ENCODE measurements at places on chromosomes 7 and 10.

DNA sequence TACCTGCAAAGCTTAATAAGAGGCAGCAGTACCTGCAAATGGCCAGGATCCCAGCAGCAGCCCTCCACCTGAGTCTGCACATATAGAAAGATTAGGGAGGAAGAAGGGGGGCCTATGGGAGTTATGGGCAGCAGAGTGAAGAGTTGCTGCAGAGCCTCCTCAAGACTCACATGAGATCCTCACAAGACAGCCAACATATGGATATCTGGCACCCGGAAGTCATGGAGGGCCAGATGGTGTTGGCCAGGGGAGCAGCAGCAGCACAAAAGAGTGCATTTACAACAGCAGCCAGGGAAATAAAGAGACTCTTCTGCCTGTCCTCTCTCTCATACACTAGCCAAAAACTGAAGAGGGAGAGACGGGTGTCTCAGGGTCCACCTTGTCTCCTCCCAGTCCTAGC is 4.0 kb upstream of the TAS2R40 start:
- DNase-seq, result no peak

- peak; percentile 44 for DNase-seq
Observed at GRCh38 chr10:97196223-97197029, 10.7 kb upstream of the SLIT1 start.

DNA sequence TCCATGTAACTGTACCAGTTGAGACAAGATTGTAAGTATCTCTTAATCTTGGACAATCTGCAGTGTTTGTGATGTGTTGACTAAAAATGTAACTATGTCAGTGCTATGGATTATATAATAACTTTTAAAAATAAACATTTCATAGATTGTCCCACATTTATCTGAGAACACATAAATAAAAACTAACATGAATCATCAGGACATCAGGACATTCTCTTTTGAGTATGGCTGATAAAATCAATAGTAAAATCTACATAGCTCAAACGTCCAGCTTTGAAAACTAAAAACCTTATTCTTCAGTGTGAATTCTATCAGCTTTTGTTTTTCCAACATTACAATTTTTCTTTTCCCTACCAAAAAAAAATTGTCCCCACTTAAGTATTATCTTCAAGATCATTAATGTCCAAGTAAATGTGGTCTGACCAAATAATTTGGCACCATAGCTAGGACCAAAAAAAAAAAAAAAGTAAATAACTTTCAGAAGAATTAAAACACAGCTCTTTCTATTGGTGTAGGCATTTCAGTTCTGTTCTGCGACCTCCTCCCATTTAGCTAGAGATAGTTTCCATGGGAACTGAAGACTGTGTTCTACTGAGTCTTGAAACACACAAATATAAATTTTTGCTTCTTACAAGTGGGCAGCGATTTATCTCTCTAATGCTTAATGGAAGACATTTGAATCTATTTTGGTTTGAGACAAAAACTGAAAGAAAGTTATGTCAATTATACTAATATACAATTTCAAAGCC is 123.0 kb upstream of the SGCE start:
- no peak for DNase-seq

DNA sequence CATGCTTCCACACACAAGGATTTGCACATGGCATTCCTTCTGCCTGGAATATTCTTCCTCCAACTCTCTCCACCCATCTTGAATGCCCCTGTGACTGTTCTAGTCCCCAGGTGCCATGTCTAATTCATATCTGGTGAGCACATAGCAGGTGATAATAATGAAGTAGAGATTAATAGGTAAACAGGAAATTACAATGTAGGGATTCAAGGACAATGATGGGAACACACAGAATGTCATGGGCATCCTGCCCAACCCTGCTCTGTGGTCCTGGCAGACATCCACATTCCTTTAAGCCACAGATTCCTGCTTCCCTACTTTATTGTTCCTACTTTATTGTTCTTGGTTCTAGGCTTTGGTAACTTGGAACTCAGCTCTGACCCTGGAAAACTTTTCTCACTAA is 115.8 kb downstream of the THSD7A start:
- no peak for DNase-seq

GRCh38 chr10:62153191-62153590 is 115.5 kb downstream of the RTKN2 start:
- no peak for DNase-seq

- no peak for DNase-seq
Observed at GRCh38 chr10:77168861-77169260, 468.7 kb downstream of the KCNMA1 start.

DNA sequence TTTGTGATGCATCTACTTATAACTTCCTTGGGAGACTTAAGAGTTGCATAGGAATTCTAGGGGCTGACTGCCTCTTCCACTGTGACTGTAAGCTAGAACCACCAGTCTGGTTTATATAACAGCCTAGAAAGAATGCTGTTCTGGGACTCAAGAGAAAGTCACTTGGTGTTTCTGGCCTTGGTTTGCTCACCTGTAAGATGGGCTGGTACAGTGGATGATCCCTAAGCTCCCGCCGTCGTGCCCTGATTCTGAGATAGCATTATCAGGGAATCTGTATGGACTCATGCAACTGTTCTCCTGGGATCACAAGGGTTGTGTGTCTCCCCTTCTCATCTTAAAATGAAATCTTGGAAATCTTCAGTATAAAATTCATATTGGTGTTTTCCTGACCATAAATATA is 100.6 kb downstream of the LYZL1 start:
- no peak for DNase-seq

GRCh38 chr7:31958226-31958625 is 112.0 kb downstream of the PDE1C start:
- DNase-seq, result no peak

GRCh38 chr7:141974831-141975230 is 1.3 kb upstream of the TAS2R38 start:
- peak; percentile 50 for DNase-seq

DNA sequence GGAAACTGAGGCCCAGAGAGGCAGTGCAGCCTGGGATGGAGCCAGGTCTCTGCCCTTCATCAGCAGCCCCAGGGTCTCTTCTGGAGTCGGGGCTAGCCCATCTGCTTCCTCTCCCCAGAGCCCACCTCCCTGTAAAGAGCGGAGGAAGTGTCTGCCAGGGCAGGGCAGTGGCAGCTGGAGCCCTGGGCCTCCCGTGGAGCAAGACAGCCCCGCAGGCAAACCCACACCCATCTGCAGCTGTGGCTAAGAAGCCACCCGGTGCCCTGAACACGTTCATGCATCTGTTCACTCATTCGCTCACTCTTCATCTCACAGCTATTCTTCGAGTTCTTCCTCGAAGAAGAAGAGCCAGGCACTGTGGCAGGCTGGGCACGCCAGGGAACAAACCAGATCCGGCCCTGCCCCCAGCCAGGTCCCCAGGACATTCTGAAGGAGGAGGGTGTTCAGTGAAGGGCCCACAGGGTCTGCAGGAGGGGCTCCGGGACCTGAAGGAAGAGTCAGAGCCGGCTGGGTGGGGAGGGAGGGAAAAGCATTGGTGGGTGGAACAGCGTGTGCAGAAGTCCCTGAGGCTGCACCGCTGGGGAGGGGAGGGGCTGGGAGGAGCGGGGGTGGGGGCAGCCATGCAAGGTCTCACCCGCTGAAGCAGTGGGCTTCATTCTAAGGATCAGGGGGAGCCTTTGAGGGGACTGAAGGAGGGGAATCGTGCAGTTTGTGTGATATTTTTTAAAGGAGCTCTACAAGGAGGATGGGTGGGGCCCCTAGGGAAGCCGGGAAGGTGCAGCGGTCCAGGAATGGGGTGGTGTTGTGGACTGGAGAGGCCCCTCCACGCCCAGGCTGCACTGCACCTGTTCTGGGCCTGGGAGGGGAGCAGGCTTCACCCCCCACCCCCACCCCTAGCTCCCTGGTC is 99.1 kb downstream of the UNCX start:
- DNase-seq, result no peak

DNA sequence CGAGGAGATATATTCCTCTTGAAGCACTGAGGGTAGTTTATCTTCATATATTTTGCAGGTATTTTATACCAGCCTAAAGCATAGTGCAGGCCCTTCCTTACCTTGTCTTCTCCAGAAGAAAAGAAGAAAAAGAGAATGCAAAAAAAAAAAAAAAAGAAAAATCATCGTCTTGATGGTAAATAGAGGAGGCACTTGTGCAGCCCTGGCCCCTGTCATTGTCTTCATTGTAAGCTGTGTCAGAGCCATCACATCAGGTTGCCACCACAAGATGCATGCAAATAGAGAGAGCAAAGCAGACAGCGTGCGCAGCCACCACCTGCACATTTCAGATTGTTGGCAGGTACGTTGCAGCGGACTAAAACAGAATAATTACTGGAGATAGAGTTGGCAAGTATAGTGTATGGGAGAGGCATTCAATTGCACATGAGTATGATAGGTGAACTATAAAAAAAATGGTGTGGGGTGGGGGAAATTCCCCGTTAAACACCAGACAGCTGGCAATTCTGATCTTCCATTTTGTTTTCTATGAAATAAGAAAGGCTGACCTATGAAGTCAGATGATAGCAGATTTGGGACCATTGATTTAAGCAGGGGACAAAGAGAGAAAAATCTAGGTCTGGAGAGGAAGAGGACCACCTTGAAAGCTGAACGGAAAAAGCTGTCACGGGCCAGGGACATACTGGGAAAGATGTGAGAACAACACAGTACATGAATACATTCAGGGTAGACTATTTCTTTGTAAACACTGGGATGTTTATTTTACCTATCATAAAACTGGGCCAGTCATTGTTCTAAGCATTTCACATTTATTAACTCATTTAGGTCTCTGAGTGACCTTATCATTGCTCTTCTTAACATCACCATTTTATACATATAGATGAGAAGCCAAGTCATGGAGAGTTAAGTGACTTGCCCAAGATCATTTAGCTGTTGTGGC is 306.3 kb upstream of the SP8 start:
- DNase-seq, result peak; percentile 87

DNA sequence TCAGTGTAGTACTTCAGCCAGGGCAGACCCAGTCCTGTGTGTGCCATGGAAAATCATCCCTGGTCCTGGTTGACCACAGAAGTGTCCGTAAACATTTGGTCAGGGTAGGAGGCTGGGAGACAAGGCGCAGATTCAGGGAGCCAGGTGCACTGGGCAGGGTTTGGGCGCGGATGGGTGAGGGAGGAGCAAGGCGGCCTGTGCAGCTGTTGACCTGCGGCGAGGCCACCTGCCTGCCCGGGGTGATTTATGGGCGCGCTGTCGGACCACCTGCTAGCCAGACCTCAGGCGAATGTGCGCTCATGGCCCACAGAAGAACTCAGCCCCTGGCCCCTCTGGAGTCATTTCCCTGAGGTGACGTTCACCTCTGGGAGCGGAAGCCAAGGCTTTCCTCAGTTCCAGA is 6.6 kb downstream of the SFRP5 start:
- no peak for DNase-seq

GRCh38 chr10:62103857-62104256 is 164.8 kb downstream of the RTKN2 start:
- DNase-seq, result no peak

- DNase-seq, result no peak
Observed at GRCh38 chr10:62853710-62854109, 37.5 kb upstream of the EGR2 start.

GRCh38 chr7:117155694-117156093 is 167.2 kb downstream of the WNT2 start:
- no peak for DNase-seq

- no peak for DNase-seq
Observed at GRCh38 chr7:127040042-127040441, 212.7 kb downstream of the GRM8 start.

DNA sequence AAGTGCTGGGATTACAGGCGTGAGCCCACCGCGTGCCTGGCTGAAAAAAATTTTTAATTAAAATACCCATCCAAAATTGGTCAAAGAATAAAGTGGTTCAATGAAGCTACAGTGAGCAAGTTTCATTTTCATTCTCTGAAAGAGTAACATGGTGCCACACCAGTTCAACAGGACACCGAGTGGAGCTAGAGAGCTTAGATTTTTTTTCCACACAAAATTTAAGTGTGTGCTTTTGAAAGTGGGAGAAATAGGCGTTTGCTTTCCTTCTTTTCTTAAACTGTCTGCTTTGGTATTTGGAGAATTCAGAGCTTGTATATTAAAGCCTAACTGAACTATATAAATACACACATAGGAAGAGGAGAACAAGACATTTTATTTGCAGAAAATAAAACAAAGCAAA is 43.4 kb downstream of the BPGM start:
- no peak for DNase-seq

- DNase-seq, result no peak
Observed at GRCh38 chr10:121098211-121098610, 247.0 kb downstream of the WDR11 start.

DNA sequence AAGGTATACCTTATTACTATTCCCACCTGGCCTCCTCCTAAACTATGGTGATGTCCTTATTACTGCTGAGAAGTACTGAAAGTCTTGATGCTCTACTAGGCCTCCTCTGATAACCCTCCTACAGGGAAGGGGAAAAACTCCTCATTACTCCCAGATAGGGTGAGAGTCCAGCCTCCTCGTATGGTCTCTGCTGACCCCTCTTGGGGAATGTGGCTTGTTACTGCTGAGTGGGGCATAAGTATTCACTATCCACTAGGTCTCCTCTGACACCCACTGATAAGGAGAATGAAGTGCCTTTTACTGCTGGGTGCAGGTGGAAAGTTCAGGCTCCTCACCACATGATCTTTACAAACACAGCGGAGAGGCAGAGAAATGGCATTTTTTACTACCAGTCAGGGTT is 222.9 kb downstream of the CHRM2 start:
- peak; percentile 17 for DNase-seq

- no peak for DNase-seq
Observed at GRCh38 chr10:105159268-105159667, 518.2 kb downstream of the SORCS3 start.

GRCh38 chr10:35921866-35922350 is 279.8 kb upstream of the FZD8 start:
- no peak for DNase-seq

- DNase-seq, result no peak
Observed at GRCh38 chr7:26280097-26280496, 11.6 kb upstream of the SNX10 start.

GRCh38 chr10:21352886-21353285 is 172.6 kb downstream of the SKIDA1 start:
- DNase-seq, result no peak

DNA sequence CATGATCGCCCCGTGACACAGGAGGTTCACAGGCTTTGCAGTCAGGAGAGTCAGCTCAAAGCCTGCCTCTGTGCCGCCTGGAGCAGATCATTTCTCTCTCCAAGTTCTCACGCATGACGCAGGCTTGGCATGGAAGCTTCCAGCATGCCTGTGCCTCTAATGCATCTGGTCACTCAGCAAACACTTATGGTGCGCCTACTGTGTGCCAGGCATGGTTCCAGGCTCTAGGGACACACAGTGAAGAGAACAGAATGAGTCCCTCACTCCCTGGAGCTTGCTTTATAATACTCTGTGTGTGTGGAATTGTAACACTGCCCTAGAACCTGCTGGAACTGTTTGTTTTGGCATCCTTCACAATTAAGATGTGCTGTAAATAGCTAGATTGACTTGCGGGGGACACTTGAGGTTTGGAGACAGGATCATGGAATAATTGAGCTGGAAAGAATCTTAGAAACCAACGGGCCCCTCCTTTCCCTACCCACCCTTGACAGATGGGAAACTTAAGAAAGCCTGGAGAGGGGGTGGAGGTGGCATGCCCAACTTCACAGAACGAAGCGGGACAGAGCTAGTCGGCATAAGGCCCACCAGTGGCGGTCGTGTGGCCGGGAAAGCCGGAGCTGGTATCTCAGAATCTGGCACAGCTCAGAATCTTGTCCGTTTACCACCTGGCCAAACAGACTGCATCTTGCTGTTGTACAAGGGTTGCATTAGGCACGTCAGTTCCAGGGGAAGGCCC is 4.6 kb upstream of the MYH16 start:
- DNase-seq, result no peak

Data from NCI-H2081 (cell line).